ENCODE measurements at places on chromosomes 1 and 21.

GRCh38 chr1:15245593-15246360, 1.2 kb upstream of the FHAD1 start:
- no peak for DNase-seq

DNA sequence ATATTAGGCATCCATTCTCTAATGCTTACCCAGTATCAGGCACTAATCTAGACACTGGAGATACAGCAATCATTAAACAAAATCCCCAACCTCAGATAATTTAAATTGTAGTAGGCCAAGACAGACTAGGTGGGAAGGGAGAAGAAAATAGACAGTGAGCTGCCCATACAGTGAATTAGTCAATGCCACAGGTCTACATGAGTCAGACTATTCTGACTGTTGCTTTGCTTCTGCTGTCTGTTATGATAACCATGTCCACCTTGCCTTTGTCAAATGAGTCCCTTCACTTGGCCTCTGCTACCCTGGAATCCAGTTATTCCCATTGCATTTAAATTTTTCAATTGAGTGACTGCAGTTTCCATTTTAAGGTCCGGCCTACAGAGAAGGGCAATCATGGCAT, 59.5 kb downstream of the PIK3R3 start:
- DNase-seq = no peak

GRCh38 chr1:20373286-20373685, 82.6 kb downstream of the VWA5B1 start:
- no peak for DNase-seq

GRCh38 chr1:99004254-99004860, 304 bp downstream of the PLPPR5 start:
- no peak for DNase-seq

- DNase-seq = no peak
Observed at GRCh38 chr1:76142771-76143540, 68.4 kb downstream of the ST6GALNAC3 start.

DNA sequence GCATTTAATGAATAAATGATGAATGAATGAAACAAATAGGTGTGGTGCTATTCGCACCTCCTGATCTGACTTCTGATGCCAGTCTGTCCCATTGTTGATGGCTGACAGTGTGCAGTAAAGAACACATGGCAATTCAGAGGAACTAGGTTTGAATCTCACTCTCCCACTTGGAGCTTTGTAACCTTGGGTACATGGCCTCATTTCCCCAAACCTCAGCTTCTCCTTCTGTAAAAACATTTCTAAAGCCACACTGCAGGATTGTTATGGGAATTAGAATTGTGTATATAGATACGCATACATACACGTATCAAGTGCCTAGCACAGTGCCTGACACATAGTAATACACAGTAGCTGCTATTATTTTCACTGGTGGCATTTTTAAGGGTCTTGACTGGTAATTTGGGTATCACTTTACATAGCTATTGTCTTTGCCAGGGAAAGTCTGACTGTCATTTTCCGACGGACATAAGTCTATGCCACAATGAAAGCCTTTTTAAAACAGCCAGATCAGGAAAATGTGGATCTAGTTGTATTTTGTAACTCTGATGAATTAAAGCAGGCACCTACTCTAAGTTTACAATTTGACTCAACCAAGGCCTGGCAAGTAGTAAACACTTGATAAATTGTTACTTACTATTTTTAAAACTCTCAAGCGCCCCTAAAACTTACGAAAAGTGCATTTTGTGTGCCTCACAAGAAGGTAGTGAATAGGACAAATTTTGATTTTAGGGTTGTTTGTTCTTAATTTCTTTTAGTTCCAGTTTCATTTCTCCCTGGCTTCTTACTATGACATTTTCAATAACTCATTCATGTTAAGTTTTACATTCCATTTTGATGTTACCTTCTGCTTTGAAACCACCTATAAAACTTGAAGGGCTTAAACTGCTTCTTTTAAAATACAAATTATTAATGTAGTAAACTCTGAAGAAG, 164.4 kb downstream of the SDCCAG8 start:
- DNase-seq = no peak

DNA sequence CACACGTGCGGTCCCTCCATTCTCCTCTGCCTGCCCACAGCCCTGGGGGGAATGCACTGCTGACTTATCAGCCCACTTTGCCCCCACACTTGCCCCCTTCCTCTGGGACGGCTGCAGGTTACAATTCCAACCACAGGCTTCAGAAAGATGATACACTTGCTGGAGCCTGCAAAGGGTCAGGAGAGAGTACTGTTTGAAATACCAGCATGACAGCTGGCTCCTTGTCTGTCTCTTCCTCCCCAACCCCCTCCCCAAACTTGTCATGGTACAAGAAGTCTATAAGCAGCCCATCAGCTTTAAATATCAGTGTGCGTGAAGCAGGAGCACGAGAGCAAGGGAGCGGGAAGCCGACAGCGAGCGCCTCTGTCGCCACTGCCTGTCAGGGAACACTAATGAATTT, 62.4 kb downstream of the ERI3 start:
- DNase-seq = no peak

GRCh38 chr21:14773777-14774345, 227.7 kb upstream of the SAMSN1 start:
- DNase-seq = peak; percentile 3

GRCh38 chr1:229887043-229887822, 179.8 kb upstream of the GALNT2 start:
- DNase-seq = no peak

DNA sequence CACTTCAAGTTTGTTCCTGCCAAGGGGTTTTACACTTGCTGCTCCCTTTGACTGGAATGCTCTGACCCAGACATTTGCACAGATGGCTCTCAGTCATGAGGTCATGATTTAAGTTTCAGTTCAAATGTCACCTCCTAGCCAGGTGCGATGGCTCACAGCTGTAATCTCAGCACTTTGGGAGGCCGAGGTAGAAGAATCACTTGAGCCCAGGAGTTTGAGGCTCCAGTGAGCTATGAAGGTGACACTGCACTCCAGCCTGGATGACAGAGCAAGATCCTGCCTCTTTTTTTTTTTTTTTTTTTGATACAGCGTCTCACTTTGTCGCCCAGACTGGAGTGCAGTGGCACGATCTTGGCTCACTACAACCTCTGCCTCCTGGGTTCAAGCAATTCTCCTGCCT, 4.5 kb upstream of the ZMYM4 start:
- no peak for DNase-seq

DNA sequence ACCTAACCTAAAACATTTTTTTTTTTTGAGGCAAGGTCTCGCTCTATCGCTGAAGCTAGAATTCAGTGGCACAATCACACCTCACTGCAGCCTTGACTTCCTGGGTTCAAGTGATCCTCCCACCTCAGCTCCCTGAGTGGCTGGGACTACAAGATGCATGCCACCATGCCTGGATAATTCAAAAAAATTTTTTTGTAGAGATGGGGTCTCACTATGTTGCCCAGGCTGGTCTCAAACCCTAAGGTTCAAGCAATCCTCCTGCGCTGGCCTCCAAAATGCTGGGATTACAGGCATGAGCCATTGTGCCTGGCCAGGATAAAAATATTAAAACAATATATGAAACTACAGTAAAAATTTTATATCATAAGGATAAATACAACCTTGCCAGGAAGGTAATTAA, 4.9 kb downstream of the LIX1L start:
- no peak for DNase-seq

DNA sequence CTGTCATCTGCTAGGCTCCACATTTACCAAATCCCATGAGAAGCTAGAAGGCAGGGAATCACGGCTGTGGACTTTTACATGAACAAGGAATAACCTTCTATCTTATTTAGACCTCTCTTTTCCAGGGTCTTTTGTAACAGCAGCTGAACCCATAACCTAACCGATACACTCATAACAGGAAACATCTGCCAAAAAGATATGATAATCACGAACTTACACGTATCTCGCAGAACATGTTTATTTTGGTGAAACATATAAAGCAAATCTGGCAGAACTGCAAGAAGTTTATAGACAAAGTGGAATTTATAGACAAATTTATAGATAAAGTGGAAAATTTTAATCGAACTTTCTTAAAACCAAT, 20.4 kb downstream of the TINAGL1 start:
- DNase-seq = peak; percentile 80

GRCh38 chr1:171754353-171754705, 12.5 kb upstream of the VAMP4 start:
- DNase-seq = no peak

DNA sequence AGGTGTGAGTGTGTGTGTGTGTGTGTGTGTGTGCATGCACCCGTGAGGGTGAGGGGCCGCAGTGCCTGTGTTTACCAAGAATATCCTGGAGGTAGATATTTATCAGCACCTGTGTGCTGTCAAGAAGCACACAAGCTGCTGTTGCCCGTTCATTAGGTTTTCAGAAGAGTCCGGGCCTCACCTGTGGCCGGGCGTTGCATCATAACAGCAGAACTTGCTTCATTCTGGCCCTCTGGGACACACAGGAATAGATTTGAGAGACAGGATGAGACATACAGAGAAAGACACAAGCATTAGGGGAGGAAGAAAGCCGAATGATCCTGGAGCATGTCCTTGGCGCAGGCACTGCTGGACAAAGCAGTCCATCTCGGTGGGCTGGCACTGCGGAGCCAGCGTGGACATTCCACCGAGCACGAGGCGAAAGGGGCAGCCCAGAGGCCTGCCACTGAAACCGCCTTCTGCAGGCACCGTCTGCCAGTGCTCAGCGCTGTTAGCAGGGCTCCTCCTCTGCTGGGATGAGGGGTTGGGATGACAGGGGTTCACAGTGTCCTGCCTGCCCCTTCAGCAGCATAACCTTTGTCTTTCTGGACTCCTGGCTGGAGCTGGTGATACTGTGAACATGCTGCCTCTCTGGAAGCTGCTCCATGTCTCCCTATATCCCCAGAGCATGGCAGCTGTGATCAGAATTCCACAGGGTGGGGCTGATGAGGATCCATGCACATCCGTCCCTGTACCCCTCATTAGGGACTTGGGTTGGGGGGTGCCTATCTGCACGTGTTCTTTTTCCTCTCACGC, 81.1 kb downstream of the PEX14 start:
- DNase-seq = no peak

- no peak for DNase-seq
Observed at GRCh38 chr1:82979593-82980236, 1019.2 kb downstream of the TTLL7 start.

- no peak for DNase-seq
Observed at GRCh38 chr1:186518395-186518794, 57.5 kb upstream of the PDC start.

GRCh38 chr1:40802078-40802741, 18.6 kb downstream of the KCNQ4 start:
- DNase-seq = peak; percentile 44

DNA sequence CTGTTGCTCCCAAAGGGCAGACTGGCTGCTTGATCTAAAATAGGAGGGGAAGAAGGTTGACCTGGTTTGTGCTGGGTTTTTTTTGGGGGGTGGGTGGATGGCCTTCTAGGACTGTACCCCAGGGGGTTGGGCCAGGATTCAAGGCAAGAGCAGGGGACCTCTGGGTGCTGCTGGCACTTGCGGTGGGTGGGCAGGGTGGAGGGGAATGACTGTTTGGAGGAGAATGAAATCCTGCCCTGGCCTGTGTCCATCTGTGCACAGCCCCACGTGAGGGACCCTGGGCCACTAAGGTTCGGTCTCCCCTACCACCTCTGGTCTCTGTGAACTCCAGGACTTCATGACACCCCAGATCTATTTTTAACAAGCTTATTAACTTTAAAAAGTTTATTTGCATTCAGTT, 414.2 kb downstream of the PTPRU start:
- no peak for DNase-seq

DNA sequence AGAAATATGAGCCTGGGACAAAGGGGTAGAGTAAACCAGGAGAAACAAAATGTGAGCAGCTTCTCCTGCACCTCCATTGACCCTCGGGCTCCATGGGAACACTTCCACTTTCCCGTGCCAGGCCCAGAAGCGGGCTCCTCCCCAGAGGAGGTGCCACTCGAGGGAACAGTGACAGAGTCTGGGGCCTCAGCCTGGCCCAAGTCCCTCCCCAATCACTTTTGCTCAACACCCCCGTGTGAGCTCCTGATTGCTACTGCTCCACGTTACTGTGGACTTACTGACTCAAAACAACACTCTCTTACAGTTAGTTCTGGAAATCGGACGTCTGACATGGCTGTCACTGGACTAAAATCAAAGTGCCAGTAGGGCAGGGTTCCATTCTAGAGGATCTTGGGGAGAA, 17.7 kb upstream of the KLHDC7A start:
- no peak for DNase-seq

- DNase-seq = no peak
Observed at GRCh38 chr1:51324251-51325010, 5.9 kb downstream of the TTC39A start.

- DNase-seq = no peak
Observed at GRCh38 chr1:145877923-145878486, 7.7 kb downstream of the ANKRD35 start.

GRCh38 chr1:28519946-28520725, 14.3 kb downstream of the RCC1 start:
- DNase-seq = no peak

- no peak for DNase-seq
Observed at GRCh38 chr1:114025609-114026401, 46.5 kb downstream of the OLFML3 start.

DNA sequence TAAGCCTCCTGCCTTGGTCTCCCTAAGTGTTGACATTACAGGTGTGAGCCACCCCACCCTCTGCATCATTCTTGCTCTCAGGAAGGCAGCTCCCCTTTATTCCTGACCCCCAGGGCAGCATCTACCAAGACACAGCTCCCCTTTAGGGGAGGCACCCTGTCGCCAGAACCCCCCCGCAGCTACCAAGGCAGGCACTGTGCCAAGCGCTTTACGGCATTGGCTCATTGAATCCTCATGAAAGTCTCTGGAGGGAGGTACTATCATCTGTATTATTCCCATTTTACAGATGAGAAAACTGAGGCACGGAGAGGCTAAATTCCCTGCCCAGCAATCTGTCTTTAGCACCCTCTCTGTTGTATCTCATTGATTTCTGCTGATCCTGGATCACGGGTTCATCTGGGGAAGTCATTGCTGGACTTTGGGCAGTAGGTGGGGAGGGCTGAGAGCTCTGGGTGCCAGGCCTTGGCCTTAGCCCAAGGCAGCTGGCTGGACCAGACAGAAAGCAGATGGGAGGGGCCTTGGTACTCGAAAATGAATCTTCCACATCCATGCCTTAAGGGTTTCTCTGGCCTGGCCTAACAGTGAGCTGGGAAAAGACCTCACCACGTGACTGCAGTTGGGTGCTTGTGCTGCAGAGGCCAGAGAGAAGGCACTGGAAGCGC, 5.9 kb downstream of the PLOD1 start:
- DNase-seq = no peak

DNA sequence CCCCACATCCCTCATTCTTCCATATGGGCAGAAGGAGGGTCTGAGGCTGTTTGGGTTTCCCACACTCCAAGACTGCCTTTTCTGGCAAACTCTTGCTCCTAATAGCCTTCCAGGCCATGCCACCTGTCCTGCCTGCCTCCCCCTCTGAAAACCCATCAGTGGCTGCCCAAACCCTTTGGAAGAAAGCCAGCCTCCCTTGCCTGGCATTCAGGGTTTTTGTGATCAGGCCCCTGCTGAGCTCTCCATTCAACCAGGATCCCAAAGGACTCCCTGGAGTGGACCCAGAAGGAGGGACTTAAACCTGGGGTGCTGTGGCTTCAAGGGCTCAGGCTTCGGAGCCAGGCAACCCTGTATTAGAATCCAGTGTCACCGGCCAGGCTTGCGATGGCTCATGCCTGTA, 4.2 kb upstream of the GUCA2A start:
- no peak for DNase-seq
